Muscle of arm (tissue), 14 donors: ENCODE measurements at places on chromosomes 4 and X.

- no peak for DNase-seq
Measured at GRCh38 chr4:176376032-176376614, 56.4 kb downstream of the SPCS3 start.

DNA sequence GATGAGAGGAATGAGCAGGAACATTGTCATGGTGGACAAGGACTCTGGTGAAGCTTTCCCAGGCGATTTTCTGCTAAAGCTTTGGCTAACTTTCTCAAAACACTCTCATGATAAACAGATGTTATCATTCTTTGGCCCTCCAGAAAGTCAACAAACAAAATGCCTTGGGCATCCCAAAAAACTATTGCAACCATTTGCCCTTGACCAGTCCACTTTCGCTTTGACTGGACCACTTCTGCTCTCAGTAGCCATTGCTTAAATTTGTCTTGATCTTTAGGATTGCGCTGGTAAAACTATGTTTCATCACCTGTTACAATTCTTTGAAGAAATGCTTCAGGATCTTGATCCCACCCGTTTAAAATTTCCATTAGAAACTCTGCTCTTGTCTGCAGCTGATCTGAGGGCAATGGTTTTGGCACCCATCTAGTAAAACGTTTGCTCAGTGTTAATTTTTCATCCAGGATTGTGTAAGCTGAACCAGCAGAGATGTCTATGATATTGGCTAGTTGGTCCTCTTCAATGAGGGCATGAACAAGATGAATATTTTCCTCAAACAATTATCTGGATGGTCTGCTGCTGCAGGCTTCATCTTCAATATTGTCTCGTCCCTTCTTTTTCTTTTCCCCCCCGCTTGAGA lies 14.8 kb downstream of the TBC1D1 start:
- DNase-seq, result no peak

DNA sequence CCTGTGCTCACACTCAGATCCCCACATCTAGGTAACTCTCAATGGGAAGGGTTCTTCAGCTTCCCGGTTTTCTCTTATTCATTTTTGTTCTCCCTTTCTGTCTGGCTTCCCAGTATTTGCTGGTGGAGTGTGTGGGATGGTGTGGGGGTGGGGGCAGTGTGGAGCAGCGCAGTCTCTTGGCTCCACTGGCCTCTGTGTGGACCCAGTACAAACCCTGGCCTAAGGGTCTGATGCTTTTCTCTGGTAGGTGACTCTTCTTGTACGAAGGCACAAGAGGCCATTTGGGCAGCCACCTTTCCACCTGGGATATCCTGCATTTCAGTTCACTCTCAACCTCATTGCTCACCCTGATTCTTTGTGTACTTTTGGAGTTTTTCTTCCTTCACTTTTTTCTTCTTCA lies 71.3 kb downstream of the NBDY start:
- DNase-seq, result no peak

DNA sequence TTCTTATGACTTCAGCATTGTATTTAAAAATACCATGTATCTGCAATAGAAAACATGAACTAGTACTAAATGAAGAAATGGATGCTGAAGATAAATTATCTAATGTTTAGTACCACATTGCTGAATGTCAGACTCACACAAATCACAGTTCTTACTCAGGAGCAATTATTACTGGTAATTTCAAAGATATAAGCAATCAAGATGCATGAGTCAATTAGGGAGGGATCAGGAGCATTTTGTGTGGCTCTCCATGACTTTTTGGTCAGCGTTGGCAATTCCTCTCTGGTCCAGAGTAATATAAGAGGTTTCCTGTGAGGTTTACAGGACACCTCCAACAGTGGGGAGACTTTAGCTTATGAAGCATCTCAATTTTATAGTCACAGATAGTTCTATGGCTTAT lies 167.0 kb upstream of the PCDH7 start:
- DNase-seq, result no peak
